GM12878 (cell line): ENCODE measurements at places on chromosomes 1 and 21. TPM values are rescaled to one million over a fixed set of nuclear protein-coding genes. Genes with fewer than 3 reads are reported as not detected.

Gene PROX1
- total RNA-seq: 0.13 and 0.44 TPM in 2 replicates

Gene IFI44L
- 187 and 193 TPM in 2 replicates for total RNA-seq

Gene ARHGAP30
- total RNA-seq: 136 and 143 TPM in 2 replicates

Gene SLC35F3
- 8.4 and 8.6 TPM in 2 replicates for total RNA-seq

Gene NPHS2
- total RNA-seq: not detected in 2 replicates

Gene GUCA2A
- total RNA-seq: not detected in 2 replicates

Gene FCRL5
- total RNA-seq: 7.2 and 7.8 TPM in 2 replicates

Gene LCK
- 126 and 143 TPM in 2 replicates for total RNA-seq

Gene CD52
- 291 and 301 TPM in 2 replicates for total RNA-seq

Gene CSTB
- 38.3 and 39.5 TPM in 2 replicates for total RNA-seq

Gene AGRN
- total RNA-seq: 40.4 and 41.8 TPM in 2 replicates

Gene KIF21B
- total RNA-seq: 44.4 and 47.7 TPM in 2 replicates

Gene CNIH3
- total RNA-seq: 1.7 and 2.0 TPM in 2 replicates

Gene RGS8
- total RNA-seq: 0.31 and 0.35 TPM in 2 replicates

Gene AGT
- total RNA-seq: 0.69 and 0.85 TPM in 2 replicates

Gene SPRR2A
- not detected in 2 replicates for total RNA-seq

Gene CLDN14
- total RNA-seq: 9.6 and 11.2 TPM in 2 replicates

Gene PDE9A
- total RNA-seq: 0.28 TPM in 1 of 2 replicates, not detected in the other

Gene KCNK2
- total RNA-seq: 0.13 TPM in 2 replicates

Gene RPS6KA1
- 115 and 116 TPM in 2 replicates for total RNA-seq

Gene LCE3D
- total RNA-seq: not detected in 2 replicates

Gene ATP6V0B
- 115 and 120 TPM in 2 replicates for total RNA-seq

Gene A3GALT2
- total RNA-seq: not detected in 2 replicates

Gene C1QC
- total RNA-seq: 0.64 and 0.74 TPM in 2 replicates
